HTR-8/SVneo (cell line): ENCODE measurements at places on chromosomes 12 and 14.

DNA sequence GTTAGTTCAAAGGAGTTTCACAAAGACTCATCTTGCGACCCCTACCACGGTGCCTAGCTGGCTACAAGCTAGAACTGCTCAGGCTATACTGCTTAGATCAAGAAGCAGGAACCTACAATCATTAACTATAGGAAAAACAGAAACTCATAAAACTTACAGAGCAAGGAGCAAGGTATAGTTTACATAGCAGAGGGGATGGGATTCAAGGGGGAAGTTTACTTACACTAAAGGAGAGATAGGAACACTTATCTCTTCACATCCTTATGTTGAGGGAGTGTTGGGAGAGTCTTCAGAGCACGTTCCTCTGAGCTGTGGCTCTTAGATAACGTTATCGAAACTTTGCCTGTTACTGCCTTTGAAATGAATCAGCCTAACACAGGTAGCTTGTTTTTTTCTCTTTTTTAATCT lies 58.1 kb downstream of the FSCB start:
- no peak for DNase-seq

DNA sequence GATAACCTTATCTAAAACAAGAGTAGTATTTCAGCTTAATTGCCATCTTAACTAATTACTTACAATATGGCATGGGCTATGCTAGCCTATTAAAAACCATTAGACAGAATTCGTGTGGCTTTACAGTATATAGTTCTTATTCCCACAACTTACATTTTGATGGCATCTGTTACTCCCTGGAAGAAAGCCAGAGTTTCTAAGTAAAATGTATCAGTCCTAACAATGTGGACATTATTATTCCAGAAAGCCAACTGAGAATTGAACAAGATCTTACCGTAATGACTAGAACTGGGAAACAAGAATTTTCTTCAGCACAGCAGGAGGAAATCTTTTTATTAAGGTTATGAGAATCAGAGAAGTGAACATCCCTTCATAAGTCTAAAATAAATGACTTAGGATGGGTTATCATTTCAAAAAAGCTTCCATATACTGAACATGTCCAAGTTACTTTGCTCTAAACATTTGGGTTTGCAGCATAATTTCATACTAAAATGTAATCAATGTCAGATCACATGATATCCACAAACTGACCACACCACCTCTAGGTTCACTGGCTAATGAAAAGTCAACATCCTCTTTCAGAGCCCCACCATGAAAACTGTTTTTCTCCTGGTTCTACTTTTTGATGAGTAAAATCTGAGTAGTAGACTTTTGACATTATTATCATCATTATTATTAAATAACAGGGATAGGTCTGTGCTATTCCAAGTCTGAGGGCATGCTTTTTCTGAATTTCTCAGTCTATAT lies 179.7 kb downstream of the SSPN start:
- no peak for DNase-seq

GRCh38 chr14:64092338-64092737 lies 201.8 kb downstream of the ESR2 start:
- DNase-seq: no peak

DNA sequence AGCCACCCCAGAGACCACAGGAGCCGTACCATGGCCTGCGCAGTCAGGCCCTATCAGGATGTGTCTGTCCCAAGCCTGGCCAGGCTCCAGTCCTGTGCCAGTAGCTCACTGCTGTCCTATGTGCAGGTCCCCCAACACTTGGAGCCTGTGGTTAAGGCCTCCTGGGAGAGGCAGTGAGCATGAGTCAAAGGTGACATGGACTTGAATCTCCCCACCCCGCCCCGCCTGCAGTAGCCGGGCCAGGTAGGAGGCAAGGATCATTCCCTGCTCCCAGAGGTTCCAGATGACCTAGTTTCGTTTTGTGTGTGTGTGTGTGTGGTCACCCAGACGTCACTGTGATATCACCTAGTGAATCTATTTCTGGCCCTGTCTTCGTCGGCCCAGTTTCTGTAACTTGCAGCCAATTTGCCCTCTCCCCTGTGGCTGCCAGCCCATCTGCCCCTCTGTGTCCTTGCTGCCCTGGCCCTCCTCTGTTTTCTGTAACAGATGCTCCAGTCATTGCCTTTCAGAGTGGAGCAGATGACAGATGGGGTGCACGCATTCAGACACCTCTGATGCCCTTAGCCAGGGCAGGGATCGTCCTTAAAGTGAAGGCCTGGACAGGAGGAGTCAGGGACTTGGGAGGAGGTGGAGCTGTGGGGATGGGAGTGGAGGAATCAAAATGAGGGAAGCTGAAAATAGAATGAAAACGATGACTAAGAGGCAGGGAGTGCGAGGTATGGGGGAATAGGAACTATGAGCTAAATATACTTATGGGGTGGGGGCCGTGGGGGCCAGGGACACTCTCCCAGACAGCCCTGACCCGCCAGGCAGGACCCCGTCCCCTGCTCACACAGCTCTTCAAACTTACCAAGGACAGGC lies 37.4 kb downstream of the SLC6A12 start:
- peak; percentile 48 for DNase-seq

DNA sequence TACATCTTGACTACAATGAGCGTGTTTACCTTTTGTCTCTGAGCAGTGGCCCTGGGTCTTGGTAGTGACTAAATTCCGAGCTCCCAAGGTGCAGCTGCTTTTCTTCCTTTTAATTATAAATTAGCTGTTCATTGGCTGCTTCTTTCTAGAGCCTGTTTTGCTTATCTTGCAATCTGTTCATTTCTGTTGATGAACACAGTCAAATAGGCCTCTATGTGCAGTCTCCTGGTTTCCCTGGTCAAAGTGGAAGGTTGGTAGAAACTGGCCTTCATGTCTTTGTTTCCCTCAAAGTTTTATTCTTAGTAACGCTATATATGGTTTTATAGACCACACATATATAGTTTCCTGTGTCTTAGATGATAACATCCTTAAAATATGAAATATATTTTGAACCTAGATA lies 94.1 kb downstream of the DUSP16 start:
- no peak for DNase-seq

GRCh38 chr14:67928375-67928774 lies 108.8 kb downstream of the RAD51B start:
- DNase-seq: no peak

- peak; percentile 86 for DNase-seq
Measured at GRCh38 chr12:1518591-1519516, 75.5 kb downstream of the FBXL14 start.

- no peak for DNase-seq
Measured at GRCh38 chr12:82555699-82556098, 131.0 kb upstream of the TMTC2 start.

GRCh38 chr12:32545413-32545980 lies 133.6 kb upstream of the DNM1L start:
- no peak for DNase-seq

DNA sequence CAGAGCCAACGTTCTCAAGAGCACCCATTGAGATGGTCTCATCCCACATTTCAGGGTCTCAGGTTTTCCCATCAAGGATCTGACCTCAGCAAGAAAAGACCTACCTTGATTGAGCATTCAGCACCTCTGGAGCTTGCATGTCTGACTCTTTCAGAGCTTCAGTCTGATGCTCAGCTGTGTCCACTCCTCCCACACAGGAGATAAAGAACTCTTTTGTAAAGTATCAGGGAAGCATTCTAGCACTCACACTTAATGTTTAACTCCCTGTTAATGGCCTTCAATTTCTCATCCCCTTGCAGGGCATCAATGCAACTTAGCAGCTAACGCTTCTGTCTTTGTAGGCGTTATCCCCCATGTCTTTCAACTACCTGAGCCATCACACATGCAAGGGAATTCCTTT lies 124.1 kb downstream of the GALC start:
- no peak for DNase-seq

DNA sequence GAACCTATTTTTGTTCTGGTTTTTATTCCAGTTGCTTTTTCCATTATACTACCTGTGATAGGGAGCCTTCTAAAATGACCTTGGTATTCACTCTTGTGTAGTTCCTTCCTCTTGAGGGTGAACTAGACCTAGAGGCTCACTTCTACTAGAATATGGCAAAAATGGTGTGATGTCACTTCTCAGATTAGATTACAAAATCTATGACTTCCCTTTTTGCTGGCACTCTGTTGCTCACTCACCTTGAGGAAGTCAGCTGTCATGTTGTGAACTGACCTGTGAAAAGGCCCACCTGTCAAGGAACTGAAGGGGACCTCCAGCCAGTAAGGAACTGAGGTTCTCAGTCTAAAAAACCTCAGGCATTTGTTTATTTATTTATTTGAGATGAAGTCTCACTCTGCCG lies 5.7 kb downstream of the MIPOL1 start:
- DNase-seq: no peak

- DNase-seq: no peak
Measured at GRCh38 chr14:104513641-104514046, 65.9 kb upstream of the C14orf180 start.

DNA sequence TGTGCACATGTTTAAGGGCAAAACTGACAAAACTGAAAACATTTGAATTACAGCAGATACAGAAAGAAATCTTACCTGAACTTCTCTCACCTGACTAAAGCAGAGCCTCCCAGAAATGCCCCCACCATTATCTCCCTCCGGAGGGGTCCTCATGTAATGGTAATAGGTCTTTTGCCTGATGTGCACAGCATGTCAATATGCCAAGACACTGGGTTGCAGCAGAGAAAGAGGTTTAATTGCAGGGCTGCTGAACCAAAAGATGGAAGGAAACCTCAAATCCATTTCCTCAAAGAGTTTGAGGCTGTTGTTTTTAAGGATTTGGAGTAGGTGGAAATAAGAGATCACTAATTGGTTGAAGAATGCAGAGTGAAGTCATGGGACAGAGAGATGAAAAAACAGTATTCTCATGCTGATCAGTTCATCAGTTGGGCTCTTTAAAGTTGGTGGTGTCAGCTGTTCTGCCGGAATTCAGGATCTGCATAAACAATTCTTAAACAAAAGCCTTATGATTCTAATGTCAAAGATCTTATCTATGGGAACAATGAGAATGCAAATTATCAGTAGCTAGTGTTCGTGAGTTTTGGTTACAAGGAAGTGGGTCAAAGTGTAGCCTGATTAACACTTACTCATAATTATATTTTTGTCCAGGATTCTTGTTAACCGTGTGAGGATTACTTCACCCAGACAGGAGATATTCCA lies 18.2 kb downstream of the ANG start:
- DNase-seq: no peak

DNA sequence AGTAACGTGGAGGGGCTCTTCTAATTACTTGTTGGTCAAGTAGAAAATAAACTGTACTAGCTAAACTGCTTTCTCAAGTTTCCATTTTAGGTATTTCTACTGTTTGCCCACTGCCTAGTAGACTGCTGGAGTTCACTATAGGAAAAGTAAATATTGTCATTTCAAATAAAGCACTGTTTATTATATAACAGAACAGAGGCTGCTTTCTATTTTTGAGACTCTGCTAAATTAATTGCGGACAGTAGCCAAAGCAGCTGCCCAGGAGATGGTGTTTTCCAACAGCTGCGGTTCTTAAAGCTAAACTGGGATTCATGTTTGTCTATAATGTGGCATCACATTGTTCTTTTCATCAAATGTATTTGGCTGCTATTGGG lies 15.9 kb upstream of the SIX1 start:
- no peak for DNase-seq

DNA sequence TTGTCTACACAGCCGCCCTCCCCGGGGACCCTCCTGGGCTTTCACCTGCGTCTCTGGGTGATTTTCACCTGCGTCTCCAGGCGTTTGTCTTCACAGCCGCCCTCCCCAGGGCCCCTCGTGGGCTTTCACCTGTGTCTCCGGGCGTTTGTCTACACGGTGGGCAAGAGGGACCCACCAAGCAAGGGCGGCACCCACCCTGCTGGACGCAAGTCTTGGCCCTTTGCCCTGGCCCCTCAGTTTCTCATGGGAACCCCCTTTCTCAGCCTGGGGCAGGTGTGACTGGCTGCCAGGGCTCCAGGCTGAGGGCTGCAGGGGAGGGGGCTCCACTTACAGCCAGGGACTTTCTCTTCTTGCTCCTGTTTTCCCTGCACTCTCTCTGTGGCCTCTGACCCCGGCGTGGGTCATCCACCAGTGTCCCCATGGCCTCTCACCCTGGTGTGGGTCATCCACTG lies 68.6 kb upstream of the GALNT9 start:
- DNase-seq: no peak

- no peak for DNase-seq
Measured at GRCh38 chr12:12804432-12804886, 8.7 kb upstream of the DDX47 start.

- DNase-seq: no peak
Measured at GRCh38 chr12:131223171-131223761, 269.6 kb downstream of the ADGRD1 start.

GRCh38 chr12:88946372-88946997 lies 366.2 kb upstream of the KITLG start:
- no peak for DNase-seq

DNA sequence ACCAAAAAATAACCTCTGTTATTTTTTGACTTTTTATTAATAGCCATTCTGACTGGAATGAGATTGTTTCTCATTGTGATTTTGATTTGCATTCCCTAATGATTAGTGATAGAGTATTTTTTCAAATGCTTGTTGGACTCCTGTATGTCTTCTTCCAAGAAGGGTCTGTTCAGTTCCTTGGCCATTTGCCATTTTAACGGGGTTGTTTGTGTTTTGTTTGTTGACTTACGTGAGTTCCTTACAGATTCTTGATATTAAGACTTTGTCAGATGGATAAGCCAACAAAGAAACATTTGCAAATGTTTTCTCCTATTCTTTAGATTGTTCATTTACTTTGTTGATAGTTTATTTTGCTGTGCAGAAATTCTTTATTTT lies 651.6 kb upstream of the LRFN5 start:
- DNase-seq: no peak

- DNase-seq: no peak
Measured at GRCh38 chr12:92502417-92503028, 200.3 kb upstream of the PLEKHG7 start.

- no peak for DNase-seq
Measured at GRCh38 chr14:69643430-69644200, 32.2 kb downstream of the SUSD6 start.

GRCh38 chr12:110277530-110278254 lies 3.4 kb upstream of the ATP2A2 start:
- no peak for DNase-seq
